MG63 (cell line): ENCODE measurements at places on chromosomes 4 and X. TPM values are rescaled to one million over a fixed set of nuclear protein-coding genes. Genes with fewer than 3 reads are reported as not detected.

DNA sequence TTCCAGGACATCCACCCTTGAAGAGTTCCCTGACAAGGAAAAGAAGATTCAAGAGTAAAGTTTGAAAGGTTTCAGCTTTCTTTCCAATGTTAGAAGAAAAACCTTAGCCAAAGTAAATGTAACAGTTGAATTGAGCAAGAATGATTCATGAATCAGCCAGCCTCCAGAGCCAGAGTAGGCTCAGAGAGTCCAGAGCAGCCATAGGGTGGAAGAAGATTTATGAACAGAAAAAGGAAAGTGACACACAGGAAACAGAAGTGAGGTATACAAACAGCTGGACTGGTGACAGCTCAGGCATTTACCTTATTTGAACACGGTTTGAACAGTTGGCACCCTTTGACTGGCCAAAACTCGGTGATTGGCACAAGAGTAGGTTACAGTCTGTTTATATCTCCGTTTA, 63.2 kb downstream of the QDPR start:
- DNase-seq = peak; percentile 55

DNA sequence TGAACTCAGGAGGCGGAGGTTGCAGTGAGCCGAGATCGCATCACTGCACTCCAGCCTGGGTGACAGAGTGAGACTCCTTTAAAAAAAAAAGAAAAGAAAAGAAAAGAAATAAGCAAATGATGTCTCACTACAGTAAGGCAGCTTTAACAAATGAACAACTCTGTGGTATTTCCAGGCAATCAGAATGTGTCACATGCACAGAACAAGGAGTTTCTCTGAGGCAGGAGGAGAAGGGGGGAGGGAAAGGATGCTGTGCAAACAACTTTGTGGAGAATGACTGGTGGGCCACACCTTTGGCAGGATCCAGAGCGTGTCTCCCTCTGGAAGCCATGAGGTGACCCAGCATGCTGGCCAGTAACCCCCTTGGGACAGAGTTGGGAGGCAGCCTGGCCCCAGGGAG, 57.6 kb downstream of the RAI2 start:
- no peak for DNase-seq

DNA sequence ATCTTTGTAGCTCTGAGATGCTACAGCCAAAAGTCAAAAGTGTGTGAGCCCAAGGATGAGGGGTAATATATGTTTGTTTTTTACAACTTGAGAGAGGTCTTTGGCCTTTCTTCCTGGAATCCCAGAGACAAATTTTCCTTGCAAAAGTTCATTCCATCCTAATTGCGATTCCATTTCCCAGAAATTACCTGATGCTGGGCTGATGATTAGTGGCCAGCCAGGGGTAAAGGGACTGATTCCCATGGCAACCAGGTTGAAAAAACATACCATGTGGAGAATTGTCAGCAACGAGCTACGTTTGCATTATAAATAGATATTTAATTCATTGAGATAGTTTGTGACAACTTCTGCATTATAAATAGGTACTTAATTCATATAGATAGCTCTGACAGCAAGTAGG, 17.8 kb downstream of the IGSF1 start:
- no peak for DNase-seq

- peak; percentile 35 for DNase-seq
Measured at GRCh38 chr4:1693131-1693896, 9.2 kb upstream of the FAM53A start.

Gene CD99
- total RNA-seq = 582 and 695 TPM in 2 replicates

Gene ETDA
- not detected in 2 replicates for total RNA-seq

Gene RNF150
- 7.4 and 9.1 TPM in 2 replicates for total RNA-seq

GRCh38 chr4:26015133-26015651, 101.2 kb downstream of the SMIM20 start:
- DNase-seq = peak; percentile 99

DNA sequence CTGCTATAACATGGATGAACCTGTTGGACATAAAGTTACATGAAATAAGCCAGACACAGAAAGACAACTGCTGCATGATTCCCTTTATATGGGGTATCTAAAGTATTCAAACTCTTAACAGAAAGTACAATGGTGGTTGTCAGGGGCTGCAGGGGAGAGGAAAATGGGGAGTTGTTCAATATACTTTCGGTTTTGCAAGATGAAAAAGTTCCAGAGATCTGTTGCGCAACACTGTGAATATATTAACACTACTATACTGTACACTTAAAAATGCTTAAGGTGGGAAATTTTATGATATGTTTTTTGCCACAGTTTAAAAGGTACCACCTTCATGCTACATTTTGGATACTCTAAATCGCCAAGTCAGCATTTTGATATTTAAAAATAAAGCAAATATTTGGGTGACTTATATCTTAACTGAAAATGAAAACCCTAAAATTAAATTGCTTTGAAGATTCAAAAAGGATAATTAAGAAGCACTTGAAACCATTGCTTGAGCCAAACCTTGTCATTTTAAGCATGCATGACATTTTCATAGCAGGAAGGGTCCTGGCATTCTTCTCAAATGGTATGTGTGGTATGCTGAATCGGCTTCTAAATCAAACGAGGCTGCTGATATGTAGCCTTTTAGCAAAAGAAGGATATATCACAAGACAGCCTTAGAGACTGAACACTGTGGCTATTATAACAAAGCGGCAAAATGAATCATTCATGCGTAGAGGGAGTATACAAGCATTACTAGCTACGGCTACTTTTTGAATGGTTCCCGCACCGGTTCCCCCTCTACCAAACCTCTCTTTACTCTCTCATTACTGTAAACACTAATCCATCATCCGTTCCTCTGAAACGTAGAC, 607.1 kb upstream of the DIPK2B start:
- DNase-seq = no peak

DNA sequence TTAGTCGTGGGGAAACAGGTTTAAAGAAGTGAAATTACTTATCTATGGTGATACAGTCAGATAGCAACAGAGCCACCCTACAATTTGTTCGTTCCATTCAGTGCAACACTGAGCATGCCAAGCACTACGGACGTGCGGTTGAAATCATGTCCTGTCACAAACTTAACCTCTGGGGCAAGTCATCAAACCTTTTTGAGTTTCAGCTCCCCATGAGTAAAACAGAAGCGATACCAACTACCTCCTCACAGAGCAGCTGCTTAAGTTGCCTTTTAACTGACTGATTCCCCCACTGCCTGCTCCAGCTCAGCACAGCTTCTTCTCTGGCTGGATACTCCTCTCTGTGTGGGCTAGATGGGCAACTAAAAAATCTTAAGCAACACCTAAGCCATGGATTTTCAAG, 36.0 kb downstream of the LHFPL1 start:
- no peak for DNase-seq

Gene SLITRK4
- 0.10 and 0.56 TPM in 2 replicates for total RNA-seq
